Spinal cord (tissue), 10 donors: ENCODE measurements at places on chromosomes 7 and 10. TPM values are rescaled to one million over a fixed set of nuclear protein-coding genes. Genes with fewer than 3 reads are reported as not detected.

UTF1 gene
- total RNA-seq = not detected

GRCh38 chr7:5758753-5759335 lies 22.6 kb downstream of the RNF216 start:
- no peaks in the 10 kb centered on the region for H3K4me1 ChIP-seq
- no peaks in the 10 kb centered on the region for H3K27me3 ChIP-seq
- H3K27ac ChIP-seq = no peak overlapping the region

DNA sequence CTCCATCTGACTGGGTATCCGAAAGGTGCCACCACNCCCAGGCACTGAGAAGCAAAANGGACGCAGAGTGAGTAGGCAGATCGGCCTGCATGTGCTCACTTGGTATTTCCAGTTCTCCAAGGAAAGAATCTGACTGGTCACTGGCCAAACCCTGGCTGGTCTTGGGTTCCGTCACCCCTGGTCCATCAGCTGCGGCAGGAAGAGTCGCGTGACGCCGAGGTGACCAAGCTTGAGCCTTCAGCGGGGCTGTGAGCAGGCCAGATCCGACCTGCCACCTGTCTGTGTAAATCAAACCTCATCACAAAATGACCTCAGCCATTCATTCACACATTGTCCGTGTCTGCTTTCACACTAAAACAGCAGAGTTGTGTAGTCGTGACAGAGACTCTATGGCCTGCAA lies 28.8 kb upstream of the CHST15 start:
- H3K36me3 ChIP-seq = no peaks in the 10 kb centered on the region
- H3K27me3 ChIP-seq = no peaks in the 10 kb centered on the region
- H3K4me1 ChIP-seq = peaks cover 14% of the 10 kb centered on the region
- no peak for DNase-seq
- no peak overlapping the region for H3K4me3 ChIP-seq
- H3K27ac ChIP-seq = no peak overlapping the region

DNA sequence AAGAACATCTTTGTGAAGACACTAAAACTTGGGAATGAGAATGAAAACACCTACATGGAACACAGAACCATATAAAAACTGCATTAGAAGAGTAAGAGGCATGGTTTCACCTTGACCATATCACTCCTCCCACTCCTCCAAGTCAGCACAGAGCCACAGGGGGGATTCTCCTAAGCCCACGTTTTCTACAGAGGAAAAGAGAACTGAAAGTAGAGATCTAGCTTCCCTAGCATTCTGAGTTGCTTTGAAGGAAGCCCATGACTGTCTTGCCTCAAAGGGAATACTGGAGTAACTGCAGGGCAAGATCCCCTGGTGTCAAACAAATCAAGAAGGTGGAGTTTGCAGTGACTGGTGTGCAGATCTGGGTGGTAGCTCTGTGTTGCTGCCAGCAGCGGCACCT lies 43.9 kb downstream of the HBP1 start:
- H3K4me3 ChIP-seq = no peak overlapping the region
- DNase-seq = no peak
- no peaks in the 10 kb centered on the region for H3K27me3 ChIP-seq

DNA sequence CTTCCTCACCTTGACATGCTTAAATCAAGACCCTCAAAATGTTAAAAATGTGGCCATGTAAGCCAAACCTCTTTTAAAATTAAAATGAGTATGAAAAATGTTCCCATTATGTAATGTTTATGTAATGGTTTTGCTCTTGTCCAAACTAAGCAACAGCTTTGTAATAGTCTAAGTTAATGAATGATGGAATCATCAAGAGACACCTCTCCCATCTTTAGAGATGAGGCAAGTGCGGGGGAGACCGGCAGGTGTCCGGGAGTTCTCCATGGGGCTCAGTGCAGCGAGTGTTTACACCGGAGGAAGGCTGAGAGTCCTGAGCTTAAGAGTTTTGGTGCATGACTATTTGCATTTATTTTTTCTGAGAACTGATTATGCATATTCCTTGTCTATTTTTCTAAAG lies 384.9 kb upstream of the RNF32 start:
- H3K27ac ChIP-seq = no peak overlapping the region
- H3K36me3 ChIP-seq = no peaks in the 10 kb centered on the region
- H3K4me1 ChIP-seq = peaks cover 8% of the 10 kb centered on the region
- no peak for DNase-seq
- H3K27me3 ChIP-seq = no peaks in the 10 kb centered on the region

- H3K36me3 ChIP-seq = no peaks in the 10 kb centered on the region
- no peak overlapping the region for H3K4me3 ChIP-seq
- no peaks in the 10 kb centered on the region for H3K27me3 ChIP-seq
- peak; percentile 87 for DNase-seq
- H3K27ac ChIP-seq = no peak overlapping the region
Measured at GRCh38 chr7:71633551-71634008, 501.6 kb downstream of the GALNT17 start.

DNA sequence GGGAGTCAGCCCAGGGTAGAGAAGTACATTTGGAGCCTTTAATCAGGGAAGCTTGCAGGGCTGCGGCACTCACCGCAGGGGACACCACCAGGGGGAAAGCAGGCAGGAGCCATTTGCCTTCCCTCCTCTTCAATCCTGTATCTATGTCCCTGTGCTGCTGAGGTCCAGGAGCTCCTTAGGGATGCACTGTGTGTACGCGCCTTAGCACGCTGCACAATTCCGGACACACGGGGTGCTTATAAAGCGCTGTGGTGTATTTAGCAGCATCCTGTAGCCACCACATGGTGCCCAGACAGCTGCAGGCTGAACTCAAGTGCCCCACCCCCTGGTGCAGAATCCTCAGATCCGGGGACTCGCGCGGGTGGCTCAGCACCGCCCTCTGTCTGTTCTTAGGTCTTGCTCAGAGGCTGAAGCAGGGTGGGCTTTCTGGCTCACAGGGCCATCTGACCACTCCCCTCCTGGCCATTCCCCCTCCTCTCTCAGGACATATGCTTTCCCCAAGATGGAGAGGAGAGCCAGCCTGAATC lies 421.4 kb downstream of the SDK1 start:
- peaks cover 13% of the 10 kb centered on the region for H3K4me1 ChIP-seq
- H3K27ac ChIP-seq = no peak overlapping the region
- no peak for DNase-seq
- H3K36me3 ChIP-seq = no peaks in the 10 kb centered on the region

DNA sequence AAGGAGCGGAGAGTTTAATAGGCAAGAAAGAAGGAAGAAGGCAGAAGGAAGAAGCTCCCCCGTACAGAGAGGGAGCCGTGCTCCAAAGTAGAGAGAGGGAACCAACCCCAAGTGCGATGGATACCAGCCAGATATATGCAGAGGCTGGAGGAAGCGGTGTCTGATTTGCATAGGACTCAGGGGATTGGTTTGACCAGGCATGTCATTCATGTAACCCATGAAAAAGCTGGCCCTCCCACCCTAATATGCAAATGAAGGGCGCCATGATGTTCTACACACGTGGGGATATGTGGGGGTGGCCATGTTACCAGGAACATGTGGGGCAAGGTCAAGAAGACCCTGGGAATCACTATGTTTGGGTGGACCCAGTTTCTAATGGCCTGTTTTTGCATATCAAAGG lies 40.6 kb upstream of the FAM3C start:
- no peak for DNase-seq
- no peaks in the 10 kb centered on the region for H3K36me3 ChIP-seq
- H3K4me3 ChIP-seq = no peak overlapping the region

CTAGE8 gene
- 0.20 TPM for total RNA-seq

PDE6C gene
- not detected for total RNA-seq

ZMIZ1 gene
- total RNA-seq = 43.0 TPM

OR13A1 gene
- not detected for total RNA-seq

DNA sequence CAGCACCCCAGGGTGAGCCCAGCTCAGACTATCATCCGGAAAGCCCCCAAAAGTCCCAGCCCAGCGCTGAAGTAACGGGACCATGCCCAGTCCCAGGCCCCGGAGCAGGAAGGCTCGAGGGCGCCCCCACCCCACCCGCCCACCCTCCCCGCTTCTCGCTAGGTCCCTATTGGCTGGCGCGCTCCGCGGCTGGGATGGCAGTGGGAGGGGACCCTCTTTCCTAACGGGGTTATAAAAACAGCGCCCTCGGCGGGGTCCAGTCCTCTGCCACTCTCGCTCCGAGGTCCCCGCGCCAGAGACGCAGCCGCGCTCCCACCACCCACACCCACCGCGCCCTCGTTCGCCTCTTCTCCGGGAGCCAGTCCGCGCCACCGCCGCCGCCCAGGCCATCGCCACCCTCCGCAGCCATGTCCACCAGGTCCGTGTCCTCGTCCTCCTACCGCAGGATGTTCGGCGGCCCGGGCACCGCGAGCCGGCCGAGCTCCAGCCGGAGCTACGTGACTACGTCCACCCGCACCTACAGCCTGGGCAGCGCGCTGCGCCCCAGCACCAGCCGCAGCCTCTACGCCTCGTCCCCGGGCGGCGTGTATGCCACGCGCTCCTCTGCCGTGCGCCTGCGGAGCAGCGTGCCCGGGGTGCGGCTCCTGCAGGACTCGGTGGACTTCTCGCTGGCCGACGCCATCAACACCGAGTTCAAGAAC lies 1.1 kb downstream of the VIM start:
- peak overlapping the region; percentile 87 for H3K4me3 ChIP-seq
- peak overlapping the region; percentile 99 for H3K27ac ChIP-seq
- peak; percentile 68 for DNase-seq

ADARB2 gene
- 5.4 TPM for total RNA-seq

GRCh38 chr10:91590904-91591796 lies 41.7 kb downstream of the PPP1R3C start:
- H3K27ac ChIP-seq = peak overlapping the region; percentile 79
- H3K36me3 ChIP-seq = no peaks in the 10 kb centered on the region
- peaks cover 2% of the 10 kb centered on the region for H3K27me3 ChIP-seq
- DNase-seq = no peak
- H3K4me3 ChIP-seq = no peak overlapping the region
- H3K4me1 ChIP-seq = peaks cover 31% of the 10 kb centered on the region

GRCh38 chr10:62491597-62491996 lies 117.4 kb downstream of the ZNF365 start:
- no peak overlapping the region for H3K4me3 ChIP-seq
- H3K27ac ChIP-seq = no peak overlapping the region
- no peak for DNase-seq
- H3K4me1 ChIP-seq = no peaks in the 10 kb centered on the region
- no peaks in the 10 kb centered on the region for H3K36me3 ChIP-seq
- no peaks in the 10 kb centered on the region for H3K27me3 ChIP-seq

CNNM1 gene
- 7.5 TPM for total RNA-seq

DNAH11 gene
- total RNA-seq = 16.8 TPM

- no peaks in the 10 kb centered on the region for H3K36me3 ChIP-seq
- H3K4me1 ChIP-seq = peaks cover under 1% of the 10 kb centered on the region
- no peak overlapping the region for H3K4me3 ChIP-seq
- peak overlapping the region; percentile 89 for H3K27ac ChIP-seq
- DNase-seq = peak; percentile 21
Measured at GRCh38 chr10:89278034-89278535, 23.8 kb upstream of the IFIT2 start.

DNA sequence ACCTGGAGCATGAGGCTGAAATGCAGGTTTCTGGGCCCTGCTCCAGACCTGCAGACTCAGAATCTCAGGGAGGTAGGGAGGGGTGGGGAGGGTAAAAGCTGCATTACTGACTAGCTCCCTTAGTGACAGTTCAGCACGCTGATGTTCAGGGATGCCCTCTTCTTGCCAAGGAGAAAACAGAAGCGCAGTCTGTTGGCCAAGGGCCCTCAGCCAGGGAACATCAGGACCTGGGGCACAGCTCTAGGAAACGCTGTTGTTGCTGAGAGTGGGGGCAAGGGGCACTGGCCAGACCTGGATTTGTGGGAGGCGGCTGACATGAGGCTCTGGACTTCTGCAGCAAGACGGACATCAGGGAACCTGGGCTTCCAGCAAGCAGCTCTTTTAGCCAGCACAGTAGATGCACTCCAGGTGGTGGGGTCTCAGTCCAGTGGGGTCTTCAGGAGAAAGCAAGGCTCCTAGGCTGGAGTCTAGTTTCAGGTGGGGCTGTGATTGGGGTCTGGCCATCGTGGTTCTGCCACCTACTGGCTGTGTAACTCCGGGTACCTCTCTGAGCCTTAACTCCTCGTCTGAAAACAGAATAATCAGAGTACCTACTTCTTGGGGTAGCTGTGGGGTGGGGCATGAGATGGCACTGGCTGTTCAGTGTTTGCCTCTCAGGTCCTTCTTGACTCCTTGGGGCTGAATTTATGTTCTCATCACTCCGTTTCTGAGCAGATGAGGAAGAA lies 72.9 kb upstream of the PRLHR start:
- peak; percentile 60 for DNase-seq
- H3K4me3 ChIP-seq = no peak overlapping the region
- H3K27me3 ChIP-seq = peaks cover 4% of the 10 kb centered on the region

ANXA8 gene
- 0.17 TPM for total RNA-seq

TRPV5 gene
- not detected for total RNA-seq

PAPOLB gene
- total RNA-seq = 1.5 TPM

C10orf143 gene
- 0.79 TPM for total RNA-seq

DENND10 gene
- 55.2 TPM for total RNA-seq

GRCh38 chr10:91925022-91925320 lies 1.4 kb downstream of the BTAF1 start:
- peak overlapping the region; percentile 89 for H3K4me3 ChIP-seq
- DNase-seq = no peak
- H3K27ac ChIP-seq = no peak overlapping the region
- peaks cover 10% of the 10 kb centered on the region for H3K4me1 ChIP-seq
- H3K36me3 ChIP-seq = peaks cover 2% of the 10 kb centered on the region

DNA sequence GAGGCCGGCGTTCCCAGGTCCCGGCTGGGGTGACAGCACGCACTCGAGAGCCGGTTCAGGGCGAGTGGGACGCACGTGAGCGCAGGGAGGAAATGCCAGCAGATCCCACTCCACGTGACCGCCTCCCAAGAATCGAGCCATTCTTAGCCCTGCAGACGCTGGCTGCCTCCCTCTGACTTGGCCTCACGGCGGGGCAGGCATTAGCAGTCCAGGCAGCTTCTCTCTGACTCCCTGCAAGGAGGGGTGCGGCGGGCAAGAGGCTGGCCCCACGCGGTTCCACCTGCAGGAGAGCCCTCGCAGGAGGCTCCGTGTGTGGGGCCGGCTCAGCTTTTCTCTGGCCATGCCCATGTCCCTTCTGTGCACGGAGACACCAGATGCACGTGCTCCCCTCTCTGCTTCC lies 10.1 kb downstream of the GPR146 start:
- no peak overlapping the region for H3K4me3 ChIP-seq
- no peaks in the 10 kb centered on the region for H3K27me3 ChIP-seq
- peaks cover 90% of the 10 kb centered on the region for H3K4me1 ChIP-seq
- H3K36me3 ChIP-seq = peaks cover 65% of the 10 kb centered on the region
- peak overlapping the region; percentile 88 for H3K27ac ChIP-seq

DNA sequence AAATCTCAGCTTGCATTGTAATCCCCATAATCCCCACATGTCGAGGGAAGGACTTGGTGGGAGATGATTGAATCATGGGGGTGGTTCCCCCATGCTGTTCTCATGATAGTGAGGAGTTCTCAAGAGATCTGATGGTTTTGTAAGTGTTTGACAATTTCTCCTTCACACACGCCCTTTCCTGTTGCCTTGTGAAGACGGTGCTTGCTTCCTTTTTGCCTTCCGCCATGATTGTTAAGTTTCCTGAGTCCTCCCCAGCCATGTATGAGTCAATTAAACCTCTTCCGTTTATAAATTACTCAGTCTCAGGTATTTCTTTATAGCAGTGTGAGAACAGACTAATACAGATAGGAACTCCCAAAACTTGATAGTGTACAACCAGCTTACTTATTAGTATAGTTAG lies 98.6 kb downstream of the CREM start:
- no peaks in the 10 kb centered on the region for H3K27me3 ChIP-seq
- no peak overlapping the region for H3K27ac ChIP-seq
- H3K36me3 ChIP-seq = no peaks in the 10 kb centered on the region
- H3K4me1 ChIP-seq = no peaks in the 10 kb centered on the region
- no peak for DNase-seq
- no peak overlapping the region for H3K4me3 ChIP-seq

AEBP1 gene
- total RNA-seq = 102 TPM

GIMAP7 gene
- 13.2 TPM for total RNA-seq
